ENCODE measurements at places on chromosomes 11 and 22. TPM values are rescaled to one million over a fixed set of nuclear protein-coding genes. Genes with fewer than 3 reads are reported as not detected.

BIK gene
- total RNA-seq = 2.7 TPM

AGBL2 gene
- total RNA-seq = 15.7 TPM

BATF2 gene
- 5.8 TPM for total RNA-seq

PACSIN2 gene
- total RNA-seq = 120 TPM

TMEM45B gene
- 13.1 TPM for total RNA-seq

CDC42EP2 gene
- total RNA-seq = 13.1 TPM

DNA sequence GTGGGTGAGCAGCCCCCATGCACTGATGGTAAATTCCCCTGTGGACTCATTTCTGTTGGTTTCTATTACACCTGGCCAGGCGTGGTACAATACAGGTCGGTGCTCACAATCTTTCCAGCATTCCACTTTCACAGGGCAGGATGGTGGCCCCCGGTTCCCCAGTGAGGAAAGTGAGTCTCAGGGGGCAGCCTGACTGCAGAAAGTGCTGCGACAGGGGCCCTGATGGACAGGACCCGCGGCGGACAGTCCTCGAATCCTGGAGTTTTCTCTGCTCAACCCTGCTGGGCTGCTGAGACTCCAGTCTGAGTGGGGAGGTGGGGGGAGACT is 3.1 kb upstream of the PGGHG start:
- no peaks in the 10 kb centered on the region for H3K36me3 ChIP-seq
- DNase-seq = no peak
- H3K4me3 ChIP-seq = no peak overlapping the region
- H3K27ac ChIP-seq = no peak overlapping the region

- DNase-seq = no peak
- no peak overlapping the region for H3K27ac ChIP-seq
- no peaks in the 10 kb centered on the region for H3K27me3 ChIP-seq
- no peaks in the 10 kb centered on the region for H3K36me3 ChIP-seq
These were observed 1329.0 kb downstream of the LRRC4C start for GRCh38 chr11:40130427-40130826.

DNA sequence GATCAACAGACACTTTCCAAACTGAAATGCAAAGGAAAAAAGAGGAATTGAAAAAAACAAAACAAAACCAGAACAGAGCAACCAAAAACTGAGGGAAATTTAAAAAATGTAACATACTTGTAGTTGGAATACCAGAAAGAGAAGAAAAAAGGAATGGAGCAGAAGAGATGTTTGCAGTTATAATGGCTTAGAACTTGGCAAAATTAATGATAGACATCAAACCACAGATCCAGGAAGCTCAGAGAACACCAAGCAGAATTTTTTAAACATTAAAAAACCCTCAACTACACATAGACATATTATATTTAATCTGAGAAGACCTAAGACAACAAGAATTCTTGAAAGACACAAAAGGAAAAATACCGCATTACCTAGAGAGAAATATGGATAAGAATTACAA is 46.1 kb downstream of the ASCL2 start:
- no peak overlapping the region for H3K4me3 ChIP-seq
- no peaks in the 10 kb centered on the region for H3K36me3 ChIP-seq
- H3K27me3 ChIP-seq = no peaks in the 10 kb centered on the region
- no peak for DNase-seq

GRCh38 chr11:77003963-77004362 is 30.2 kb upstream of the B3GNT6 start:
- H3K4me3 ChIP-seq = no peak overlapping the region
- H3K36me3 ChIP-seq = no peaks in the 10 kb centered on the region
- H3K27ac ChIP-seq = no peak overlapping the region
- no peak for DNase-seq
- no peaks in the 10 kb centered on the region for H3K27me3 ChIP-seq
- no peaks in the 10 kb centered on the region for H3K4me1 ChIP-seq

DNA sequence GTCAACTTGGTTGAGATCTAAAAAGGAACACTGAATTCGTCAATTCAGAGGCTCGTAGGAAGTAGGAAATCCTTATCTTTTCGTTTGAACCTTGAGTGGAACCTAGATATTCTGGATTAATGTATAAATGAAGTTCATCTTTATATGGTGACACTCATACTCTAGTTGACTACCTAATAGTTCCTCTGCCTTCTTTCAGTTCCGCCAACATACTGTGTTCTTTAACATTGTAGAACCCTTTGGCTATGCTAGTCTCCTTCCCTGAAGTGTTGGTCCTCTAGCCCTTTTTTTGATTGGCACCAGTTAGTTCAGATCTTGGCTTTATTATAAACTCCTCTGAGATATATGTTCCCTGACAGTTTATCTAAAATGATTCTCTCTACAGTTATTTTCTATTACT is 1.5 kb downstream of the ATM start:
- DNase-seq = no peak
- no peaks in the 10 kb centered on the region for H3K27me3 ChIP-seq
- peak overlapping the region; percentile 76 for H3K4me3 ChIP-seq
- H3K4me1 ChIP-seq = peaks cover 43% of the 10 kb centered on the region

DNA sequence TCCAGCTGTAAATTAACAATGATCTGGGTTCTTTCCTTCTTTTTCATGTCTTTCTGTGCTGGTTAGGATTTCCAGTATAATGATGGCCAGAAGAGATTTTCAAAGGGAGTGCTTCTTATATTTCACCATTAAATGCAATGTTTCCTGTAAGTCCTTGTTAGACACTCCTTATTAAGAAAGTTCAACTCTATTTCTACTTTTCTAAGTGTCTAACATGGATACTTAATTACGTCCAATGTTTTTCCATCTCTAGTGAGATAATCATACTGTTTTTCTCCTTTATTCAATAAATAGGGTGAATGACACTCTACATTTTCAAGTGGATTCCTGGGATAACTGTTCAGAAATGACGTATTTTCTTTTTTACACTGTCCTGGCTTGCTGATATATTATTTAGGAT is 49.8 kb downstream of the CDON start:
- no peaks in the 10 kb centered on the region for H3K4me1 ChIP-seq
- no peak overlapping the region for H3K4me3 ChIP-seq
- no peak overlapping the region for H3K27ac ChIP-seq
- H3K36me3 ChIP-seq = no peaks in the 10 kb centered on the region

- no peaks in the 10 kb centered on the region for H3K36me3 ChIP-seq
- H3K4me1 ChIP-seq = peaks cover 12% of the 10 kb centered on the region
- no peaks in the 10 kb centered on the region for H3K27me3 ChIP-seq
- H3K4me3 ChIP-seq = no peak overlapping the region
- H3K27ac ChIP-seq = no peak overlapping the region
These were observed 2.3 kb downstream of the BCO2 start for GRCh38 chr11:112177589-112177988.

DNA sequence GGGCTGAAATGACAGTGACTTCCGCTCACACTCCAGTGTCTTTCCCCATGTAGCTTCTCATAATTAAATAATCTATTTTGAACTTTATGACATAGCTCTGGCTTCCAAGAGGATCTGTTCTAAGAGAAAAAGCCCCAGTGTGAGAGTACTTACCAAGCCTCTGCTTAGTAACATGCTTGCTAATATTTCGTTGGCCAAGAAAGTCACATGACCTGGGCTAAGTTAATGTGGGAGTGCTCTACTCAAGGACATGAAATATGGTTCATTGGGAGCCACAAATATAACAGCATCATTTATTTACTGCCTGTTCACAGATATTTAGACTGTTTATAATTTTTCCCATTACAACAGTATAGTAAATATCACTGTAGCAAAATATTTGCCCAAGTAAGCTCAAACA is 42.5 kb downstream of the CCDC73 start:
- H3K27me3 ChIP-seq = no peaks in the 10 kb centered on the region
- H3K4me3 ChIP-seq = no peak overlapping the region

DNA sequence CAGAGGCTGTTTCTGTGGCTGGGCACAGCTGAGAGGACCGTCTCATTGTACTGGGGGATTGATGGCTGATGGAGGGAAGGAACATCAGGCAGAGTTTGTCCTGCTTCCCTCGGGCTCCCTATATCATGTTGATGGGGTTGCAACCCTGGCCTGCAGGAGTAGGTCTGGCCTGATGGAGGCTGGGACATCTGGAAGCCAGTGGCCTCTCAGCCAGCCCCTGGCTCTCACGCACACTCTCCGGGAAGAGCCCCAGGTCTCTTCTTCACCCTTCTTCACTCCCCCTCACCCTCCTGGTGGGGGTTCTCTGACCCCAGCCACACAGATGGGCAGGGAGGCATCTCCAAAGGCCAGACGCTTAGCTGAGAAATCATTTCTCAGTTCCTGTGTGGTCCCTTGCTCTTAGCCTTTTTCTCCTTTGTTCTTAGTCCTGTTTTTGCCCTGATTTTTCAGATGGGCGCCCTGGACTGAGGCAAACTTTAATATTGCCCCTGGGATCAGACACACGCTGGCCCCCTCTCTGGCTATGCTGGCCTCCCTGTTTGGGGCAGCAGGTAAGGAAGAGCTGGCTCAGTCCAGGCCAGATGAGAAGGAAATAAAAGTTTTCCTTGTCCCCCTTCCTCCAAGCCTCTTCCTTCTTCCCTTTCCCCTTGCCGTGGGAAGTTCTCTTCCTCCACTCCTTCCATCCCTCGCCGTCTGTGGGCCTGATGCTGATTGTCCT is 13.9 kb upstream of the ANO1 start:
- H3K27me3 ChIP-seq = no peaks in the 10 kb centered on the region
- no peak overlapping the region for H3K4me3 ChIP-seq
- no peak for DNase-seq
- H3K27ac ChIP-seq = no peak overlapping the region

- peak; percentile 51 for DNase-seq
- no peaks in the 10 kb centered on the region for H3K27me3 ChIP-seq
- peaks cover 73% of the 10 kb centered on the region for H3K4me1 ChIP-seq
- H3K27ac ChIP-seq = no peak overlapping the region
- peak overlapping the region; percentile 77 for H3K4me3 ChIP-seq
These were observed 4.7 kb downstream of the ZBTB16 start for GRCh38 chr11:114064216-114064615.

GRCh38 chr11:37442576-37442975 is 844.5 kb upstream of the RAG2 start:
- DNase-seq = no peak
- H3K36me3 ChIP-seq = no peaks in the 10 kb centered on the region
- no peak overlapping the region for H3K4me3 ChIP-seq
- no peak overlapping the region for H3K27ac ChIP-seq
- H3K4me1 ChIP-seq = no peaks in the 10 kb centered on the region

DNA sequence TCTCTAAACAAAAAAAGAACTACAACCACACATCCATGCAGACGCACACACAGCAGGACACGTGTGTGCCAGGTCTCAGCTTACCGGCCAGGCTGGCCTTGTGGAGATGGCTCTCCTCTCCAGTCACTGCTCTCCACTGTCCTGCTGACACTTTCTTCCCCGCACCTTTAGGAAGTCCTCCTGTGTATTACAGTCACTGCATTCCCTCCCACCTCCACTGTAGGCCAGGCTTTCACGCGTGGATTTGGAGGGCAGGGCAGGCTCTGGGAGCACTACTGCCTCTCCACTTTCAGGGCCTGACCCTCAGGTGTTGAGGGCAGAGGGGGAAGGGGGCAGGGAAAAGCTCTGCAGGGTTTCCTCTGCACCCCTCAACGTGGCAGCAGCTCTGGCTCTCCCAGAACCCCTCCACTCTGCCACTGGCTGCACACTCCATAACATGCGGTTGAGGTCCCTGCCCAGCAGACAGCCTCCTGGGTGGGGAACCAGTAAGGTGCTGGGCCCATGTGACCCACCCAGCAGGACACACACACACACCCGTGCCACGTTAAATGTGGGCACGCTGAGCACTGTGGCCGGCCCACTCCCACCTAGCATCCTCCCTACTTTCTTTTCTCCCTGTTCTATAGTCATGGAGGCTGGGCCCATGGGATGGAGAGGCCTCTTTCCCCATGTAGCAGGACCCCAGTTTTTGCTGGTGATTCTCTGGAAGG is 107.0 kb upstream of the PITPNB start:
- H3K36me3 ChIP-seq = no peaks in the 10 kb centered on the region
- H3K27me3 ChIP-seq = no peaks in the 10 kb centered on the region
- DNase-seq = no peak
- H3K27ac ChIP-seq = no peak overlapping the region

DNA sequence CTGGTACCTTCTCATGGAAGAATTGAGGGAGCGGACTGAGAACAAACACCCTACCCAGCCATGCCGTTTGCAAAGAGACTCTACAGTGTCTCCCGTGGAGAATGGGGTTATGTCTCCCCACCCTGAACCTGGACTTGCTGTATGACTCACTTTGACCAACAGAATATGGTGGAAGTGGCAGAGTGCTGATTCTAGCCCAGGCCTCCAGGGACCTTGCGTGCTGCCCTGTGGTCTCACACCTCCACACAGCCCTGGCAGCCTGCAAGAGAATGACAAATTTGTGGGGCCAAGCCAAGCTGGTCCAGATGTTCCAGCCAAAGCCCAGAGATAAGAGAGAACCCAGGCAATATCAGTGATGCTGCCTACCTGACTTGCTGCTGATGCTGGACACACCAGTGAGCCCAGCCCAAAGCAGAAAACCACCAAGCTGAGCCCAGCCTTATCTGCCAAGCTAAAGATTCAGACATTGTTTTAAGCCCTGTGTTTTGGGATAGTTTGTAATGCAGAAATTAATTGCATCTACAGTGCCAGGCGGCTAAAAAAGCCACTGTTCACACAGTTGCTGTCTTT is 8.1 kb upstream of the LINC01488 start:
- no peak overlapping the region for H3K4me3 ChIP-seq
- no peaks in the 10 kb centered on the region for H3K4me1 ChIP-seq
- DNase-seq = no peak
- no peaks in the 10 kb centered on the region for H3K27me3 ChIP-seq
- H3K27ac ChIP-seq = no peak overlapping the region

- no peaks in the 10 kb centered on the region for H3K36me3 ChIP-seq
- H3K27me3 ChIP-seq = no peaks in the 10 kb centered on the region
These were observed 822.9 kb downstream of the BRD1 start for GRCh38 chr22:49004484-49005399.

DNA sequence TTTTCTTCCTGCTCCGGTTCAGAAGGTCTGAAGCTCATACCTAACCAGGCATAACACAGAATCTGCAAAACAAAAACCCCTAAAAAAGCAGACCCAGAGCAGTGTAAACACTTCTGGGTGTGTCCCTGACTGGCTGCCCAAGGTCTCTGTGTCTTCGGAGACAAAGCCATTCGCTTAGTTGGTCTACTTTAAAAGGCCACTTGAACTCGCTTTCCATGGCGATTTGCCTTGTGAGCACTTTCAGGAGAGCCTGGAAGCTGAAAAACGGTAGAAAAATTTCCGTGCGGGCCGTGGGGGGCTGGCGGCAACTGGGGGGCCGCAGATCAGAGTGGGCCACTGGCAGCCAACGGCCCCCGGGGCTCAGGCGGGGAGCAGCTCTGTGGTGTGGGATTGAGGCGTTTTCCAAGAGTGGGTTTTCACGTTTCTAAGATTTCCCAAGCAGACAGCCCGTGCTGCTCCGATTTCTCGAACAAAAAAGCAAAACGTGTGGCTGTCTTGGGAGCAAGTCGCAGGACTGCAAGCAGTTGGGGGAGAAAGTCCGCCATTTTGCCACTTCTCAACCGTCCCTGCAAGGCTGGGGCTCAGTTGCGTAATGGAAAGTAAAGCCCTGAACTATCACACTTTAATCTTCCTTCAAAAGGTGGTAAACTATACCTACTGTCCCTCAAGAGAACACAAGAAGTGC is 661 bp upstream of the MALAT1 start:
- peak overlapping the region; percentile 98 for H3K27ac ChIP-seq
- peak; percentile 67 for DNase-seq
- no peaks in the 10 kb centered on the region for H3K27me3 ChIP-seq
- H3K4me1 ChIP-seq = peaks cover 39% of the 10 kb centered on the region
- peak overlapping the region; percentile 67 for H3K4me3 ChIP-seq
